ENCODE measurements at places on chromosomes 13 and 19. TPM values are rescaled to one million over a fixed set of nuclear protein-coding genes. Genes with fewer than 3 reads are reported as not detected.
A peak's percentile ranks its signal among the peaks of the same experiment; 100 is the strongest.

- DNase-seq, result no peak
These were observed 10.3 kb downstream of the EHD2 start for GRCh38 chr19:47723581-47723940.

GRCh38 chr13:104759069-104759468 is 1692.9 kb upstream of the SLC10A2 start:
- DNase-seq, result no peak

DNA sequence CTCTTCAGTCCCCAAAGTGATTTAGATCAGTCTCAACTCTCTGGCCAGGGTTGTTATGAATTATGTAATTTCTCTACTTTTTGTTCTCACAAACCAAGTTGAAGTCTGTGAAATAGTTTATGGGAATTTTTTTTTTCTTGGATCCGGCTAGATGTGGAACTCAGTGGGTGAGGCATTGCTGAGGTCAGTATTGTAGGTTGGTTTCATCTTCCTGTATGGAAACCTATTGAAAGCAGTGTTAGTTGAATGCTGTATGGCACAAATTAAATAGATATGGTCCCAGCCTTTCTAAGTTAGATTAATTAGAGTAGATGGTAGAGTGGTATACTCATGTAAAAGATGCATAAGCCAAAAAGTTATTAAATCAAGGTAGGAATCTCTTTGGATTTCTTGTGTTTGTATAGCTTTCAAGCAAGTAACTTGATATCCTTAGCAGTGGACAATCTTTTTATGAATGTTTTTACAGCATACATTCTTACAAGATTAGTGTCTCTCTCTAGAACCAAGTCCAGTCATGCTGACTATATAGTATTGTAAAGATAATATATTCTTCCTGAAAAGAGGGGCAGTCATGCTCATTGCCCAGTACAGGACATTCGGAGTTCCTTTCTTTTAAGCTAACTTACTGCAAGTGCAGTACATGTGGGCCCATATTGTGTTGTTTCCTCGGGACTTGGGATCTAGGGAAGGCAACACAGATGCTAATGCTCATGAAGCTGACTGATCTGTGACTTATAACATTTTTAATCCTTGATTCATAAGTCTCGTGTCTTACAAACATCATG is 2541.1 kb downstream of the PCDH9 start:
- no peak for DNase-seq

DNA sequence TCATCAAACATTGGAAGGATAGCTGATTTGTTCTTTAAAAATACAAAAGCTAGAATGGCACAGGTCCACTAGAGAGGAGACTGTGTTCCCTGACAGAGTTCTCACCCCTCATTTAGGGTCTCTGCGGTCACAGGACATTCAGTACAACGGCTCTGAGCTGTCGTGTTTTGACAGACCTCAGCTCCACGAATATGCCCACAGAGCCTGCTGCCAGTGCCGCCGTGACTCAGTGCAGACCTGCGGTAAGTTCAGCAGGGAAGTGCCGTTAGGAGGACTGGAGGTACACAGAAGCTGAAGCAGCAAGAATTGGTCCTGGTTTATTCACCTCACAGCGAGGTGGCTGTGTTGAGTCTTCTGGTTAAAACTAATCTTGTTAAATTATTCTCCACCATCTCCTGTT is 90.0 kb downstream of the TNFRSF19 start:
- no peak for DNase-seq

DNA sequence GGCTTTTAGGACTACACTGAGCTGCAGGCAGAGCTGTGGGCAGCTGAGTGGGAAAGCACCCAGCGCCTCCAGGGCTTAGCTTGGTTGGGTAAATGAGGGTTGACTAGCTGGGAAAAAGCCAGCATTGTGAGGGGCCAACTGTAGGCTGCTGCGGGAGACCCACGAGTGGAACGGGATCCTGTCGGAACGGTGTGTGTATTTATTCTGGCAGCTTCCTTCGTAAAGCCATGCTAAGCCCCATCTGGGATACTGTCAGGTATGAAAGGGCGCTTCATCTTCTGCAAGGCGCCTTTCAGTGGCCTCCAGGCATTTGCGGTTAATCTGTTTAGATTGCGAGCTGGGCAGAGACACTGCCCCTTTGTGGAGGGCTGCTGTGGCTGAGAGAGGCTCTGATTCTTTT is 39.5 kb upstream of the CNMD start:
- DNase-seq, result no peak

- no peak for DNase-seq
These were observed 269.1 kb downstream of the NDFIP2 start for GRCh38 chr13:79749984-79750551.

DNA sequence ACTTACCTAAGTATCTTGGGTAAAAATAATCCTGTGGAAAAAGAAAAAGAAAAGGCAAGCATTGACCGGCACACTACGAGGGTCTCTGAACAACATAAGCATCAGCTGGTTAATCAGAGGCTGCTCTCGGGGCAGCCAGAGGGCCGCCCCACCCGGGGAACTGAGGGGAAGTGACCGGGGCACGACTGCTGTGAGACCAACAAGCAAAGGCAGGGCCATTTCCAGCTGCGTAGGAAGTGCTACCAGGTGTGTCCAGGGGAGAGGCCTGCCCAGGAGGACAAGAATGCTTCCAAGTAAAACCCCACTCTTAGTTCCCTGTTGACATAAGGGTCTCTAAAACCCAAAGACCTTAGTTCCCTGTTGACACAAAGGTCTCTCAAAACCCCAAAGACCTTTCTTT is 15.9 kb downstream of the GAS6 start:
- no peak for DNase-seq

DNA sequence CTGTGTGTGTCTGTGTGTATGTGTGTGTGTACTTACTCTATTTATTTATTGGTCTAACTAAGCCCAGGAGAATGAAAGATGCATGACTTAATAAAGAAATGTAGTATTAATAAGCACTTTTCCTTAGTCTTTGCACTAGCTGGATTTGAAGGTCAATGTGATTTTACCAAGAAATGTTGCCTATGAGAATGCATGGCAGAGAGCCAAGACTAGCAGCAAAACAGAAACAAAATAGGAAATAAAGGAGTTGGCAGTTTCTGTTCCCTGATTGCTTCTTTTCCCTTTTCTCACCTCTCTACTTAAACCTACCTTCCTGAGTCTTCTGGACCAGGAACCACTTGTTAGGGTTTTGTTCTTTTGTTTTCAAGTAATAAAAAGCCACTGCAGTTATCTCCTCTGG is 286.1 kb downstream of the KCTD12 start:
- no peak for DNase-seq

CLDN10 gene
- not detected for total RNA-seq

- no peak for DNase-seq
These were observed 11.6 kb downstream of the CBARP start for GRCh38 chr19:1226227-1226518.

DNA sequence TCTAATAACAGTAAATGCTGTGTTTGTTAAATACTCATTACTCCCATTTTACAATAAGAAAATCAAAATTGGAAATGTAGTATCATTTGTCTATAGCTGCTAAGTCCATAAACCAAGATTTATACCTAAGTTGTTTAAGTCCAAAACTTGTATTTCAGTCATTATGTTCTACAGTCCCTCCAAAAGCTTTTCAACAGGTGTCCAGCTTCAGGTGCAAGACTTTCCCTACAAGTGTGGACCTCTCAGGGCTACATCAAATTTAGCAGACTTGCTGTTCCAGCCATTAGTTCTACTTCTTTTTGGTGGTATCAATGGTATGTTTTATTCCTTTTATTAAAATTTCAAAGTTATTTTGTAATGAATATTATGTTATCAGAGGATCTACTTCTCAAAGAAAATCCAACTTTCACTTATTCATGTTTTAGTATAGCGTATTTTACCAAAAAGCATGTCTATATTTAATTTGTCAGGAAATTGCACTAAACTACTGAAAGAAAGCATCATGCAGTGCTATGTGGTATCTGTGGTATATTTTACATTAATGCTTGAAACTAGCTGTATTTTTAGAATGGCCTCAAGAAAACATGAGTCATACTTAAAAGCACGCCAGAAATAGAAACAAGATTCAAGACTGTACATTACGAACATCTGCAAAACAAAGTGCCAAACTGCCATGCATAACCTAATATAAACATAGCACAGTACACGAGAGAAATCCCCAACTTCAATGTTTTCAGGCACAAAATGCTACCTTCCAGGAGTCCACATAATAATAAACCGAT is 44.5 kb downstream of the VWA8 start:
- DNase-seq, result peak; percentile 89

DNA sequence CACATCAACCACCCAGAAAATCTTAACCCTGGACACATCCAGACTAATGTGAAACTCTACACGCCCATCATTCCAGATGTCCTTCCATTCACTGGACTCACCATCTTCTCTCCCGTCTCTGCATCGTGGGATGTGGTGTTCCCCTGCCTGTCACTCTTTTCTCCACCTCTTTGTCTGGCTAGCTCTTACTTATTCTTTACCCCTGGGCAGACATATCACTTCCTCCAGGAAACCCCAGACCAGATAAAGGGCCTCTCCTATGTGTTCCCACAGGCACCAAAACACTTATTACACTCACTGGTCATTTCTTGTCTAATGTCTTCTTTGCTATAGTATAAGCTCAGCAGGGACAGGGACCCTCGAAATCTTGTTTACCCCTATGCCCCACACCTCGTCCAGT is 109.3 kb upstream of the IPO5 start:
- no peak for DNase-seq

GRCh38 chr13:111909971-111910671 is 156.8 kb upstream of the SOX1 start:
- DNase-seq, result no peak

DNA sequence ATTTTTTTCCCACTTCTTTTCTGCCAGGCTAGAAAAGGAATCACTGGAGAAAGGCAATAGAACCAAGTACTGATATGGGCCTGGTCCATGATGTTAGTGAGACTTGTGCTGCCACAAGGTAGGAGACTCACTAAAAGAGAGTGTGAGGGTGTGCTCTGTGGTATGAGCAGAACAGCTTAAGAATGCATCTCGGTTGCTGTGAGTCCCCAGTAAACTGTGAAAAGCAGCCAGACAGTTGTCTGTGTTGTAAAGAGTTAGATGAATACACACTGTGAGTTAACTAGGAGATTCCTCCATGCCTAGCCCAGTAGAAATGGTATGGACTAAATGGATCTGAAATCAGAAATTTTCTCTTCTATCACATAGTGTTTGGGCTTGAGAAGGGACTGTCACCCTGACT is 1177.3 kb upstream of the MIR17HG start:
- no peak for DNase-seq

DNA sequence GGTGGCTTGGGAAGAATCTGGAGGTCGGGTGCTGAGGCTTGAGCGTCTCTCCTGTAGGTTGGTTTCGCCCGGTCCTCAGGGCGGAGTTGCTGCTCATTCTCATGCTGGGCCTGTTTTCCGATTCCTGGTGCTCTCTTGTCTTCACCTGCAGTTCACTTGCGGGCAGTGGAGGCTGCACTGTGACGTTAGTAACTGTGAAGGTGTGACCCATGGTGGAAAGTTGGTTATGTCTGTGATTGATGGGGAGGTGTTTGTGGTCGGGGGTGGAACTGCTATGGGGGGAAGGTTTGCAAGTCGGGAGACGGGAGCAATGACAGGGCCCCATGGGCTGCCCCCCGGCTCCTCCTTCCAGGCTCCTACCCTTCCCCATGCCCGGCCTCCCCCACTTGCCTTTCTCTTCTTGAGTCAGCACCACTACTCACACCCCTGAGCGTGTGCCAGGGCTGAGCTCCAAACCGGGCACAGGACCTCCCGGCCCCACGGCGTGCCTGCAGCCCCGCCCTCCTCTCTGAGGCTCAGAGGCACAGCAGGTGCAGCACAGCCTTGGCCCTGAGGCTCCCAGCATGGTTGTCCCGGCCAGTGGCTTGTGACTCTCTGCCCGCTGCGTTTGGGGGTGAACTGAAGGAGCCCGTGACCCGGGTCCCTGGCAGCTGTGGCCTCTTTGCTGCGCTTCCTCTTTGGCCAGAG is 79.1 kb downstream of the ATP11A start:
- peak; percentile 30 for DNase-seq

RXFP2 gene
- not detected for total RNA-seq

GRCh38 chr13:98877936-98878335 is 99.9 kb downstream of the DOCK9 start:
- no peak for DNase-seq

JSRP1 gene
- total RNA-seq, result 0.41 TPM

GRCh38 chr13:35448465-35448864 is 28.0 kb downstream of the MAB21L1 start:
- no peak for DNase-seq

- DNase-seq, result no peak
These were observed 429.4 kb downstream of the TBC1D4 start for GRCh38 chr13:75052616-75053015.

GRCh38 chr13:112366907-112367646 is 9.1 kb upstream of the SPACA7 start:
- DNase-seq, result no peak

URAD gene
- total RNA-seq, result not detected

DNA sequence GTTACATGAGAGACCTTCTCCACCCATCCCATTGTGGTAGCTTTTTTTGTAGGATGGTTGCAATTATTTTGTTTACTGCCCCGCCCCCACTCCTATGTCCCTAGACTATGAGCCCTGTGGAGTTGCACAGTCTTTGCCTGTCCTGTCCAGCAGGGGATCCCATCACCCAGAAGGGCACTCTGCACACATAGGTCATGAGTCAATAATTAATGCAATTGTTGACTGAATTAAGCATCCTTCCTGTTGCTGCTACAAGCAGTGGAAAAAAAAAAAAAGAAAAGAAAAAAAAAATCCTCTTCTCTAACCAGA is 14.2 kb downstream of the C19orf81 start:
- no peak for DNase-seq

SMAD9 gene
- total RNA-seq, result 0.05 TPM

- no peak for DNase-seq
These were observed 490.6 kb downstream of the COG6 start for GRCh38 chr13:40146063-40146462.

LRRC63 gene
- total RNA-seq, result 0.51 TPM

DNA sequence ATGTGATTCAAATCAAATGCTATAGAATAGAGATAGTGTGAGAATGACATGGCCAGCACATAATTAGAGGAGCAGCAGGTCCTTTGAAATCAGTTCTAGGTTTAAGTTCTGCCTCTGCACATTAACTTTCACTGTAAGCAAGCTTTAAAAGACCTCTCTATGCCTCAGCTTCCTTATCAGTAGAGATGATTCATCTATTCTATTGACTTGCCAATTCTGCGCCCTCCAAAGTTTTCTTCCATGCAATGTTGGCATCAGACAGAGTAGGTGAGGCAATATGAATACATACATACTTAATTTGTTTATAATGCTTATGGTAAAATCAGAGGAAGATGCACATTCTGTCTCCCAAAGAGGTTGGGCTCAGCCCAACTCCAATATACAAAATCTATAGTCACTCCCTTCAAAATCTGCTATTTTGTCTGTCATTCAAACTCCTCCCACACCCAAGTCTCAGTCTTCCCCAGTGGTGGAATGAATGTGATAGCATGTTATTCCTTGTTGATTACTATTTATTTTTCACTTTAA is 525.5 kb downstream of the RFC3 start:
- no peak for DNase-seq

GRCh38 chr19:43747557-43748204 is 7.1 kb downstream of the SMG9 start:
- peak; percentile 43 for DNase-seq

TMEM221 gene
- total RNA-seq, result not detected

ZNF547 gene
- 2.6 TPM for total RNA-seq

GRCh38 chr19:34229721-34230120 is 24.6 kb upstream of the GARRE1 start:
- no peak for DNase-seq

GRCh38 chr19:4543842-4544647 is 4.2 kb upstream of the LRG1 start:
- DNase-seq, result no peak

- DNase-seq, result peak; percentile 70
These were observed at the start of gene LSR for GRCh38 chr19:35248310-35249145. TSS of gene LSR (plus strand) at chr19:35249002. CDS start at chr19:35249023, 21 bp downstream.

GRCh38 chr19:52665529-52665928 is 27.4 kb upstream of the ZNF83 start:
- no peak for DNase-seq

SAE1 gene
- total RNA-seq, result 146 TPM
